ENCODE measurements at places on chromosomes 12 and 14. TPM values are rescaled to one million over a fixed set of nuclear protein-coding genes. Genes with fewer than 3 reads are reported as not detected.

The RNASE9 gene
- not detected for total RNA-seq

The SERPINA10 gene
- total RNA-seq = not detected

The KRT1 gene
- total RNA-seq = 1.3 TPM

The KRT79 gene
- not detected for total RNA-seq

The COCH gene
- 5.3 TPM for total RNA-seq

The CLMN gene
- 41.8 TPM for total RNA-seq

The AACS gene
- total RNA-seq = 19.6 TPM

The RD3L gene
- not detected for total RNA-seq

The NFE2 gene
- total RNA-seq = 7.7 TPM

The MDM1 gene
- total RNA-seq = 18.3 TPM

The CALCOCO1 gene
- 206 TPM for total RNA-seq

The SLC22A17 gene
- total RNA-seq = 67.3 TPM

The PRMT5 gene
- 44.6 TPM for total RNA-seq

The GLT8D2 gene
- 44.8 TPM for total RNA-seq

The WNT1 gene
- total RNA-seq = not detected

The RNASE1 gene
- 357 TPM for total RNA-seq

The CCDC196 gene
- total RNA-seq = not detected

The C12orf76 gene
- 40.3 TPM for total RNA-seq

The FBLN5 gene
- 172 TPM for total RNA-seq

The CABP1 gene
- total RNA-seq = 2.3 TPM

The TC2N gene
- 13.2 TPM for total RNA-seq

The SERPINA9 gene
- total RNA-seq = not detected

The B3GNT4 gene
- not detected for total RNA-seq

The PROX2 gene
- total RNA-seq = not detected

The GEMIN2 gene
- 13.7 TPM for total RNA-seq

The TMEM253 gene
- total RNA-seq = 0.62 TPM

The NFYB gene
- total RNA-seq = 47.9 TPM

The CLEC4A gene
- total RNA-seq = 4.6 TPM

The C12orf50 gene
- 0.27 TPM for total RNA-seq

The SLIRP gene
- total RNA-seq = 82.3 TPM

The DBX2 gene
- total RNA-seq = 0.13 TPM

The PTGDR gene
- 4.2 TPM for total RNA-seq

The SPIC gene
- 0.40 TPM for total RNA-seq

The KLRC1 gene
- not detected for total RNA-seq

The MYG1 gene
- 31.9 TPM for total RNA-seq

The DAO gene
- total RNA-seq = not detected

The CTDSP2 gene
- total RNA-seq = 202 TPM

The ACOT6 gene
- total RNA-seq = not detected

The NGB gene
- total RNA-seq = not detected

The RPL36AL gene
- total RNA-seq = 185 TPM

The DENR gene
- 32.7 TPM for total RNA-seq

The OR4E2 gene
- not detected for total RNA-seq

The OR10A7 gene
- total RNA-seq = not detected

The OASL gene
- 1.3 TPM for total RNA-seq

The PRH2 gene
- not detected for total RNA-seq
